ENCODE measurements at places on chromosomes 16 and 17. TPM values are rescaled to one million over a fixed set of nuclear protein-coding genes. Genes with fewer than 3 reads are reported as not detected.

Gene EVPLL
- not detected for total RNA-seq

Gene ZBTB4
- 62.4 TPM for total RNA-seq

Gene LRRC46
- not detected for total RNA-seq

Gene IL34
- total RNA-seq = 55.5 TPM

Gene CDRT4
- 13.1 TPM for total RNA-seq

Gene KRT20
- not detected for total RNA-seq

Gene NOTUM
- total RNA-seq = not detected

Gene ZPBP2
- total RNA-seq = not detected

- H3K27ac ChIP-seq = peak overlapping the region; percentile 85
- no peak for DNase-seq
- H3K36me3 ChIP-seq = no peaks in the 10 kb centered on the region
- H3K4me3 ChIP-seq = peak overlapping the region; percentile 13
- no peaks in the 10 kb centered on the region for H3K27me3 ChIP-seq
These were observed 8.0 kb upstream of the FASN start for GRCh38 chr17:82105882-82106687.

GRCh38 chr17:44361292-44362260 is 2.1 kb downstream of the FAM171A2 start:
- peaks cover 10% of the 10 kb centered on the region for H3K4me1 ChIP-seq
- no peak overlapping the region for H3K4me3 ChIP-seq
- no peak overlapping the region for H3K27ac ChIP-seq
- H3K27me3 ChIP-seq = no peaks in the 10 kb centered on the region

DNA sequence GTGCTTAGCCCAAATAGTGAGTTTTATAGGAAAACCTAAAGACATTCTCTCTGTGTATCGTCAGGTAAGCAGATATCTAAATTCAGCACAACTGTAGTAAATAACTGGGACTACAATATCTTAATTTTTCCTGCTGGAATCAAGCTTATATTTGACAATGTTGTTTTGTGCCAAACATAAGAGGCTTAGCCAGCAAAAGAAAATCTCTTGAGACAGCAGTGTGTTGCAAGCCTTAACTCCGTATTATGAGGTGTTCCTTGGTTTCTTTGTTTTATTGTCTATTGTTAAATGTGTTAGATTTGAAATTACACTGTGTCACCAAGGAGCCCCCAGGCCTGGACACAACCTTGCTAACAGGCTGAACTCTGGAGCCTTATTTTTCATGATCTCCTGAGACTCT is 1570.6 kb upstream of the GOT2 start:
- no peak for DNase-seq
- no peak overlapping the region for H3K4me3 ChIP-seq
- no peaks in the 10 kb centered on the region for H3K36me3 ChIP-seq
- no peak overlapping the region for H3K27ac ChIP-seq
- no peaks in the 10 kb centered on the region for H3K27me3 ChIP-seq
- no peaks in the 10 kb centered on the region for H3K4me1 ChIP-seq

GRCh38 chr17:18224053-18224386 is 1.4 kb upstream of the LLGL1 start:
- no peak overlapping the region for H3K4me3 ChIP-seq
- H3K27me3 ChIP-seq = no peaks in the 10 kb centered on the region
- no peak overlapping the region for H3K27ac ChIP-seq
- no peak for DNase-seq
- no peaks in the 10 kb centered on the region for H3K36me3 ChIP-seq
- peaks cover 14% of the 10 kb centered on the region for H3K4me1 ChIP-seq

DNA sequence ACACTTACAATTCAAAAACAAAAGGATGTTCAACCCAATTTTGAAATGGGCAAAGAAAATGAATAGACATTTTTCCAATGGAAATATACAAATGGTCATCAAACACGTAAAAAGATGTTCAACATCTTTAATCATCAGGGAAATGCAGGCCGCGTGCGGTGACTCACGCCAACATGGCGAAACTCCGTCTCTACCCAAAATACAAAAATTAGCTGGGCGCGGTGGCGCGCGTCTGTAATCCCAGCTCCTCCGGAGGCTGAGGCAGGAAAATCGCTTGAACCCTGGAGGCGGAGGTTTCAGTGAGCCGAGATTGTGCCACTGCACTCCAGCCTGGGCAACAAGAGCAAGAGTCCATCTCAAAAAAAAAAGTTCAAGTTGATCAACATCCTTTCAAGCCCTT is 1.8 kb upstream of the CLUAP1 start:
- no peaks in the 10 kb centered on the region for H3K27me3 ChIP-seq
- H3K4me1 ChIP-seq = peaks cover 13% of the 10 kb centered on the region
- H3K36me3 ChIP-seq = no peaks in the 10 kb centered on the region
- DNase-seq = no peak
- no peak overlapping the region for H3K27ac ChIP-seq

DNA sequence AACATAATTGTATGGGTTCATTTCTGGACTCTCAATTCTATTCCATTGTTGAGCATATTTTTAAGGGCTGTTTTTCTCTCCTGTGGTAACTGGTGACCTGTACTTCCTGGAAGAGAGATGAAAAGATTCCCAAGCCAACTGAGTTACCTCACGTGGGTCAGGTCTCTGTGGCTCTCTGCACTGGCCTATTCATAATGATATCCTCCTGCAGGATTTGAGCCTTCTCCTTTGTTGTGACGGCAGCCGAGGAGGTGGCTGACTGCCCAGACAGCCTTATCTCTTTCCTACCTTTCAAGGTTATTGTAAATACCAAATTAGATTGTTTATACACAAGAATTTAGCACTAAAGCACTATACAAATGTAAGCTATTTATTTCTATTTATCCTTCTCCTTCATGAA is 2.7 kb upstream of the ACE start:
- H3K27me3 ChIP-seq = peaks cover 41% of the 10 kb centered on the region
- peaks cover 30% of the 10 kb centered on the region for H3K4me1 ChIP-seq
- H3K27ac ChIP-seq = no peak overlapping the region
- DNase-seq = no peak
- H3K36me3 ChIP-seq = no peaks in the 10 kb centered on the region

DNA sequence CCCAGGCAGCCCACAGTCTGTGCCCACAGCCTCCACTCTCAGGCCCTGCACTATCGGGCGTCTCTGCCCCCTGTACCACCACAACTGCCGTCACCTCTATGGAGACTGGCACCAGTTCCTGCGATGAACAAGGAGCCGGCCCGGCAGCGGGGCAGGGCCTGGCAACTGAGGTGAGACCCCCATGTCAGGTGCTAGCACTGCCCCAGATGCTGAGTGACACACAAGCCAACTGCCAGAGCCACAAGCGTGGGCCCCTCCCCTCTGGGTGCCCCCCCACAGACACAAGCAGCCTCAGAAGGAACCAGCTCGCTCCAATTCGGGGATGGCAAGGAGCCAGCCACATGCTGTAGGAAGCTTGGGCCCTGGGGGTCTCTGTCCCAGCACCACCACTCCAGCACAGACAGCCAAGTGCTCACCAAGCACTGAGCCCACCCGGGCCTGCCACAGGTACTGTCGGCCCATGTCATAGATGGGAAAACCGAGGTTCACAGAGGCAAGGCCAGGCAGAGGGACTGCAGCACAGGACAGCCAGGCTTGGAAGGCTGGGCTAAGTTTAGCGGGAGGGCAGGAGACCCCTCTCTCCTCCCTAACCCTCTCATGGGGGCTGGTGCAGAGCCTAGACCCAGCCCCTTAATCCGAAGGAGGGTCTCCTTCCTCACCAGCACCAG is 1.5 kb upstream of the PVALEF start:
- peak overlapping the region; percentile 43 for H3K27ac ChIP-seq
- peaks cover 43% of the 10 kb centered on the region for H3K4me1 ChIP-seq
- DNase-seq = no peak
- no peaks in the 10 kb centered on the region for H3K27me3 ChIP-seq
- H3K36me3 ChIP-seq = no peaks in the 10 kb centered on the region
- H3K4me3 ChIP-seq = no peak overlapping the region

DNA sequence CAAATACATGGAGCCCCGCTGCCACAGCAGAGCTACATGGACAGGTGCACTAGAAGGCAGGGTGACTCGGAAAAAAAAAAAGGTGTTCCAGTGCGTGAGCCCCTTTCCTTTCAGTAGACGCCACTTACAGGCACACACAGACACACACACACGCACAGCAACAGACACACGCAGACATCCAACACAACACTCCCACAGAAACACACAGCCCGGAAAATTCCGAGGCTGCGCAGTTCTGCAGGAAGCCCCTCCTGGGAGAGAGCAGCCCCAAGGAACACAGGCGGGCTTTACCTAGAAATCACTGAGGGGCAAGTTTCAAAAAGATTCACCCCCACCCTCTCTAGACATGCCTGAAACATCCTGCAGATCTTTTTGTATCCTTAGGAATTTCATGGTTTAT is 136.0 kb upstream of the WSB1 start:
- no peak overlapping the region for H3K27ac ChIP-seq
- no peak overlapping the region for H3K4me3 ChIP-seq
- peaks cover 17% of the 10 kb centered on the region for H3K4me1 ChIP-seq
- H3K27me3 ChIP-seq = no peaks in the 10 kb centered on the region
- DNase-seq = no peak

DNA sequence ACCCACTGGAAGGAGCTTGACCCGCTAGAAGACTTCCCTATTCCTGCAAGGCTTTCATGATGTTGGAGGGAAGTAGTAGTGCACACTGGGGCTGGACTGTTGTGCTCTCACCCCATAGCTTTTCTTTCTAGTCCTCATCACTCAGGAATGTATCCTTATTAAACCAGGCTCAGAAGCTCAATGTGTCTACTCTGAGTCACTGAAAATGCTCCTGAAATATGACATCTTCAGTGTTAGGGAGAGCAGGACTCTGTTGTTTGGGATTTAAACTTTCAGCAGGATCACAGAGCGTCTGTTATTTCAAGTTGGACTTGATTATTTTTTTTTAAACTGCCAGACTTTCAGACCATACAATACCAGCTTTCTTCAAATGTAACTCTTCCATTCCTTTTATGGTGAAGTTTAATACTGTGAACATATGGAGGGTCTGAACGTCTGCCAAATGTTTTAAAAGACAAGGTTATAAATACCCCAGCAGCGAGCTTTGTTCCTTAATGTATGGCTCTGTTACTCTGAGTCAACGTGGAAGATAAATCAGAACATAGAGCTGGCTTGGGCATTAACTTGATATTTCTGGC is 257.5 kb downstream of the CDH11 start:
- H3K4me3 ChIP-seq = no peak overlapping the region
- no peak for DNase-seq
- H3K27me3 ChIP-seq = no peaks in the 10 kb centered on the region
- no peaks in the 10 kb centered on the region for H3K36me3 ChIP-seq

- no peaks in the 10 kb centered on the region for H3K27me3 ChIP-seq
- DNase-seq = no peak
- H3K36me3 ChIP-seq = no peaks in the 10 kb centered on the region
- H3K4me1 ChIP-seq = peaks cover 3% of the 10 kb centered on the region
- no peak overlapping the region for H3K4me3 ChIP-seq
These were observed 1.7 kb downstream of the CAPNS2 start for GRCh38 chr16:55568207-55568606.

DNA sequence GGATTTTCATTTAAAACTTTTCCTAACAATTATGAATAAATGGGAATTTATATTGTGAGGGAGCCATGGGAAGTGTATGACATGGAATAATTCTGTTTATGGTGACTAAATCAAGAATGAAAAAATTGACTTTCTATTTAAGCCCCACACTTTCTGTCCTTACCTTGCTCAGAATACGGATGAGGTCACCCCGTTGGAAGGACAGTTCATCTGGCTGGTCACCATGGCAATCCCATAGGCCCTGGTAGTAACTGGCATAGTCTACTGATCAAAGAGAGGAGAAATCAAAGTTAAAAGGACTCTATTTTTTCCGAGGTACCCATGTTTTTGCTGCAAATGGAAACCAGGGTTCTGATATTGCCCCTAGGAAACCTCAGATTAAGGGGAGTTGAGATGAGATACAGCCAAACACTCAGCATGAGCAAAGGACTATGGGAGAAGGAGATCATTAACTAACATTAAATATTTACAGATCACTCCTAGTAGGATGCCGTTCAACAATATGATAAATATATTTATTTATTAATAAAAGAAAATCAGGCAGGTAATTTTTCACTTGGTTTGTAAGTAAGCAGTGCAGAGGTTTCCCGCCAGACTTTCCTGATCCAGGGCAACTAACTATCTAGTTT is 54.9 kb downstream of the SNX11 start:
- no peak overlapping the region for H3K27ac ChIP-seq
- H3K4me3 ChIP-seq = no peak overlapping the region
- H3K36me3 ChIP-seq = no peaks in the 10 kb centered on the region

- no peak for DNase-seq
- no peaks in the 10 kb centered on the region for H3K27me3 ChIP-seq
- H3K4me1 ChIP-seq = no peaks in the 10 kb centered on the region
- H3K4me3 ChIP-seq = no peak overlapping the region
- no peak overlapping the region for H3K27ac ChIP-seq
These were observed 75.4 kb downstream of the RTN4RL1 start for GRCh38 chr17:1949754-1950153.

DNA sequence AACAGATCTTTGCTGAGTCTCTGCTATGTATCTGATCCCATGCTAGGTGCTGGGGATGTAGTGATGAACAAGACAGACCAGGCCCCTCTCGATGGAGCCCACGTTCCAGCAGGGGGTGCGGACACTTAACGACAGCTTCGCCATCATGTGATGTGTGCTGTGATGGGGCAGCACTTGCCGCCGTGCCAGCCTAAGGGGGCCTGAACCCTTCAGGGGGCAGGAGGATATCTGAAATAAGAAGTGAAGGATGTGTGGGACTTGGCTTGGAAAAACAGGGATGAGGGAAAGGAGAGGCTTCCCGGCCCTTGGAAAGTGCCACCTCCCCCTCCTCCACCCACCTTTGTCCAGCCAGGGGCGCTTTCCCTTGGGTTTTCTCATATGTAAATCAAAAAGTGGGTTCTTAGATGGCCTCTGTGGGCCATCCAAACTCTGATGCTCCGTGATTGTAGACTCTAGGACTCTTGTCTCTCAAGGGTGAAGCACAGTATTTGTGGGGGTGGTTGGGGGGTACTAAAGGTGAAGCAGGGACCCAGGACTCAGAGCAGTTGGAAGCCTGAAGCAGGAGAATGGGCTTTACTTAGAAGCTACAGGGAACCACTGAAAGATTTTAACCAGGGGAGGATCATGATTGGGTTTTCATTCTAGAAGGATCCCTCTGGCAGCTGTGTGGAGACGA is 4.0 kb upstream of the DLX3 start:
- H3K4me3 ChIP-seq = no peak overlapping the region
- H3K4me1 ChIP-seq = peaks cover 6% of the 10 kb centered on the region
- peaks cover 93% of the 10 kb centered on the region for H3K27me3 ChIP-seq

GRCh38 chr17:59361916-59362810 is 30.7 kb downstream of the YPEL2 start:
- H3K36me3 ChIP-seq = peaks cover 2% of the 10 kb centered on the region
- H3K4me1 ChIP-seq = peaks cover 66% of the 10 kb centered on the region
- H3K27me3 ChIP-seq = no peaks in the 10 kb centered on the region
- H3K27ac ChIP-seq = peak overlapping the region; percentile 69
